Hematopoietic multipotent progenitor cell treated with erythropoietin and hydrocortisone succinate and interleukin-3 and kit ligand, for 17 days (in vitro differentiated cells): ENCODE measurements at places on chromosomes 13 and 19.

DNA sequence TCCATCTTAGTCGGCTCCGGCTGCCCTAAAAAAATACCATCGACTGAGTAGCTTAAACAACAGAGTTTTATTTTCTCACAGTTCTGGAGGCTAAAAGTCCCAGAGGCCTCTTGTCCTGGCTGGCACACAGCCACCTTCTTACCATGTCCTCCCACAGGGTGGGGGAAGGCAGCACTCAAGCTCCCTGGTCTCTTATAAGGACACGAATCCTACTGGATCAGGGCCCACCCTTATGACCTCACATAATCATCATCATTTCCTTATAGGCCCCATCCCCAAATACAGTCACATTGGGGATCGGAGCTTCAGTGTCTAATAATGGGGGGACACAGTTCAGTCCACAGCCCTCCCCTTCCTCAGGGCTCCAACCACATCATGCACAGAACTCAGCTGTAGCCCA is 2.6 kb upstream of the TUBA3C start:
- DNase-seq, result no peak

GRCh38 chr19:39923862-39924261 is 10.6 kb downstream of the FCGBP start:
- DNase-seq, result no peak

GRCh38 chr13:29936051-29936813 is 85.8 kb upstream of the UBL3 start:
- DNase-seq, result no peak

DNA sequence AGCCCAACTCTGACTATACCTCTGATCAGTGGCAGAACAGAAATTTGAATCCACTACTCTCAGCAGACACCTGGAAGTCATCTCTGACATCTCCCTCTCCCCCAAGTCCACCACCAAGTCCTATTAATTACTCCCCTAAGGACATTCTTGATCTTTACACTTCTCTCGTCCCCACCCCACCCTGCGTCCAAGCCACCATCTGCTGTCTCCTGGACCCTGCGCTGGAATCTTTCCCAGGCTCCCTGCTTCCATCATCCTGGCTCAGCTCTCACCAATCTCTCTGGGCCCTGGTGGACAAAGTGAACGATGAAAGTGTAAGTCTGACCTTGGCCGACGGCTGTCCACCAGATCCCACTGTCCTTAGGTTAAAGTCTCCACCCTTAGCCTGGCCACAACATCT is 145.6 kb upstream of the GJB6 start:
- no peak for DNase-seq

DNA sequence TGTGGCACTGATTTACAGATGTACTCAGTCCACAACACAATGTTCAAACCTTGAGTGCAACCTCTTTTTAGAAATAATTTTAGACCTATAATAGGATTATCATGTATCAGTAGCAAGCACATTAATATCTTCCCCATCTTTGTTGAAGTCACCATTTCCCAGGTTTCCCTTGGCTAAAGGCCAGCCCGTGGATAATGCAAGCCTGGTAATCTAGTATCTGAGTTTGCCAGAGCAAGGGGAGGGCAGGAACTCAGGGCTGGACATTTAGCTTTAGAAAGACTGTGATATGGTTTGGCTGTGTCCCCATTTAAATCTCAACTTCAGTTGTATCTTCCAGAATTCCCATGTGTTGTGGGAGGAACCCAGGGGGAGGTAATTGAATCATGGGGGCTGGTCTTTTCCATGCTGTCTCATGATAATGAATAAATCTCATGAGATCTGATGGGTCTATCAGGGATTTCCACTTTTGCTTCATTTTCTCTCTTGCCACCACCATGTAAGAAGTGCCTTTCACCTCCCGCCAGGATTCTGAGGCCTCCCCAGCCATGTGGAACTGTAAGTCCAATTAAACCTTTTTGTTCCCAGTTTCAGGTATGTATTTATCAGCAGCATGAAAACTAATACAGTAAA is 37.7 kb downstream of the SLC6A16 start:
- DNase-seq, result no peak

- DNase-seq, result no peak
Measured at GRCh38 chr19:42658076-42658475, 63.4 kb upstream of the CEACAM8 start.

- DNase-seq, result no peak
Measured at GRCh38 chr13:19185086-19185864, 3.7 kb upstream of the TUBA3C start.

DNA sequence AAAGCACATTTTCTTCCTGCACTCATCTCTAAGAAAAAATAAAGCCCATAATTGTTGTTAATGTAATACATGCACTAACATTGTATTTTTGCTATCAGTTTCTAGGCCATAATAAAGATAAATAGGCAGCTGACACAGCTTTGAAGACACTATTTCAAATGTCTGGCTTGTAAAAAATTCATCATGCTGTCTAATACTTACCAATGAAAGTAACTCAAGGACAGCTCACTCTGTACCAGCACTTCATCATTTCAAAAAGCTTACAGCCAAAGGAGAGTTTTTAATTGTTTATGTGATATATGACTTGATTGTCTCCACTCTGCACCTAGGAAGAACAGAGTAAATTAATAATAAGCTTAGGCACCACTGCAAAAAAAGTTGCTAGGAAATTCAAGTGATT is 1423.3 kb upstream of the PCDH20 start:
- no peak for DNase-seq

GRCh38 chr19:56491399-56491798 is 14.3 kb upstream of the ZNF667 start:
- no peak for DNase-seq

DNA sequence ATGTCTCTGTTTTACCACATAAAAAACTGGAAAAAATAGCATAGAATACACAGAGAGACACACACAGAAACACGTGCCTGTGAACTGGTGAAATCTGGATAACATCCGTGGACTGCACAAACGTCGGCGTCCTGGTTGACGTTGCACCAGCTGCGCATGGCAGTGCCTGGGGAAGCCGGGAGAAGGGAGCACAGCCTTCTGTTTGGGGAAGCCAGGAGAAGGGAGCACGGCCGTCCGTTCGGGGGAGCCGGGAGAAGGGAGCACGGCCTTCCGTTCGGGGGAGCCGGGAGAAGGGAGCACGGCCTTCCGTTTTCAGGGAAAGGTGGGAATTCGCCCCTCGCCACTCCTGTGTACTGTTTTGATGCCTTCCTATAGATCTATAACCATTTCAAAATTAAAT is 63.8 kb upstream of the C13orf46 start:
- no peak for DNase-seq

- DNase-seq, result no peak
Measured at GRCh38 chr13:26605845-26606244, 48.4 kb downstream of the WASF3 start.
